ENCODE measurements at places on chromosomes 2 and 18. TPM values are rescaled to one million over a fixed set of nuclear protein-coding genes. Genes with fewer than 3 reads are reported as not detected.

GRCh38 chr2:237353215-237353614, 60.7 kb downstream of the COL6A3 start:
- DNase-seq: no peak

DNA sequence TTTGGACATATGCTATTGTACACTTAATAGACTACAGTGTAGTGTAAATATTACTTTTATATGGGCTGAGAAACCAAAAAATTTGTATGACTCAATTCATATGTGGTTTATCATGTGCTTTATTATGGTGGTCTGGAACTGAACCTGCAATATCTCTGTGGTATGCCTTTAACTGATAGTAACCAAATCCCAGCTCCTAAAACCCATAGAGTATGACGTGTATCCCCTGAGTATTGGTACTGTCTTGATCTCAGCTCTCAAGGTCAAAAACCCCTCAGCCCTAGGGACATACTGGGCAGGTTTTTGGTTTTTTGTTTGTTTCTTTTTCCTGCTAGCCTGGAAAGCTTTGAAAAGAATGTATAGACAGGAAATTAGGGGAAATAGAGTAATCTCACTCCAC, 42.2 kb upstream of the ARHGAP15 start:
- no peak for DNase-seq

DNA sequence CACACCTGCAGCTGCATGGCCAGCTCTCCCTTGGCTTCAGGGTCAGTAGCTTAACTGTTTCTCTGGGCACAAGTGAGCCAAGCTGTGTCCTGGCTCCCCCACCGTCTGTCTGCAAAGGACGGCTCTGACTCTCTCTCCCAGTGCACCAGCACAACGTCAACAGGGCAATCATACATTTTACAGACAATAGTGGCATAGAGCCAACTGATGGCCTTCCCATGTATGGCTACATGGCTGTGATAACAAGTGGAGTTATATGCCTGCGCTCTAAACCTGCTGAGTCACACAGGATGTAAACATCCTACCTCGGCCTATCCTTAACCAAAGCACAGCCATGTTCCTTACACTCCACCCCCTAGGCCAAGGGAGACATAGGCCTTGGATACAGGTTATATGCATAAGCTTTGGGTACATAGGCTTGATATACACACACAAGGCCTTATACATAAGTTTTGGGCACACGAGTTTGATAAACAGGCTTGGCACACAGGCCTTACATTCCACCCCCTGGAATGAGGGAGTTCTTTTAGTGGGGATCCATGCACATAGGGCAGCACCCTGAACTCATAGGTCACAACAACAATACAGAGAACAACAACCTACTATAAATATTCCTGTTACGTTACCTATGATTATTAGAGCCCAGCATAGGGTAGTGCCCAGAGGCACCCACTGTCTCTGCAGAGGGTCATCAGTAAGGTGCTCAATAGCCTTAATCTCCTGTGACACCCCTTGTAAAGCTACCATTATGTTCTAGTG, 17.7 kb downstream of the PHOSPHO2 start:
- no peak for DNase-seq

DNA sequence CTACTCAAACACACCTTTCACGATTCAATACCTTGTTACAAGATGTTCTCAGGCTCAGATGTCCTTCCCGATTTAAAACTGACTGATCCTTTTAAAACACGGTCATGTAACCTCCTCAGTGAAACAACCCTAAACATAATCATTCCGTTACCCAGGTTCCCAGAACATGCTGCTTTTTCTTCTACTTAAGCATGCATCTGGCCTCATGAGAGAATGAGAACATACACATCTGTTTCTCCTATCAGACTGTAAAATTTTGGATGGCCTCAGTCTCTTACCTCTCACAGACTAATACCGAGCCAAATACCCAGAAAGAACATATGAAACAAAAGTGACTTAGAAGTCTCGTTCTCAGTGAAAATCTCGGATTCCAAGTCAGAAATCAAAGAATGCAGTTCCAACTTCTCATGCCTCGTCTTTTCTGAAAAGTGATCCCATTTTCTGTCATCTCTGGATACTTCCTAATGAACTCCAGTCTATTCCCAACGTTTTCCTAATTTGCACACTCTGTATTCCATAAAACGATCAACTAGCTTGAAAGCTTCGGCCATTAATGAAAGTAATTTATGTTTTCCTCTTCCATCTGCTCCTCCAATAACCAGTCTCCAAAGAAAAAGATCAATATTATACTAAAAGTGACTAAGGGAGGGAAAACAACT, 919 bp downstream of the SF3B1 start:
- no peak for DNase-seq

DNA sequence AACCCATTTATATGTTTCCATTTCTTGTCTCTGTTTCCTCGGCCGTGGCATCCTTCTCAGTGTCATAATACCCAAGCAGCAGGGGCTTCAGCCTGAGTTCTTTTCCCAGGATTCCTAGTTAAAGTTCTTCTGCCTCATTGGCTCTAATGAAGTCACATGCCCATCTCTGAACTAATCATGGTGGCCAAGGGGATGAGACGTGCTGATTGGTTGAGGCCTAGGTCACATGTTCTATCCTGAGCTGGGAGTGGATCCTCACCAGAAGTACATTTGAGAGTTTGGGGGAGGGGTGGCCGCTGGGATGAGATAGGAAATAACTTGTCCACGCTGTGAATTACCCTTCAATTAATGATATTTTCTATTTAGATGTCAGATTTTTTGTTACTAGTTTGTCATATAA, 3.8 kb upstream of the UGT1A5 start:
- DNase-seq: no peak

GRCh38 chr2:226580403-226580802, 219.2 kb downstream of the IRS1 start:
- DNase-seq: no peak

GRCh38 chr2:10325278-10326145, 22.8 kb downstream of the HPCAL1 start:
- DNase-seq: no peak

- no peak for DNase-seq
These were observed 443.5 kb downstream of the XIRP2 start for GRCh38 chr2:167331636-167332232.

GRCh38 chr2:202944408-202944807, 32.3 kb downstream of the CARF start:
- no peak for DNase-seq

DNA sequence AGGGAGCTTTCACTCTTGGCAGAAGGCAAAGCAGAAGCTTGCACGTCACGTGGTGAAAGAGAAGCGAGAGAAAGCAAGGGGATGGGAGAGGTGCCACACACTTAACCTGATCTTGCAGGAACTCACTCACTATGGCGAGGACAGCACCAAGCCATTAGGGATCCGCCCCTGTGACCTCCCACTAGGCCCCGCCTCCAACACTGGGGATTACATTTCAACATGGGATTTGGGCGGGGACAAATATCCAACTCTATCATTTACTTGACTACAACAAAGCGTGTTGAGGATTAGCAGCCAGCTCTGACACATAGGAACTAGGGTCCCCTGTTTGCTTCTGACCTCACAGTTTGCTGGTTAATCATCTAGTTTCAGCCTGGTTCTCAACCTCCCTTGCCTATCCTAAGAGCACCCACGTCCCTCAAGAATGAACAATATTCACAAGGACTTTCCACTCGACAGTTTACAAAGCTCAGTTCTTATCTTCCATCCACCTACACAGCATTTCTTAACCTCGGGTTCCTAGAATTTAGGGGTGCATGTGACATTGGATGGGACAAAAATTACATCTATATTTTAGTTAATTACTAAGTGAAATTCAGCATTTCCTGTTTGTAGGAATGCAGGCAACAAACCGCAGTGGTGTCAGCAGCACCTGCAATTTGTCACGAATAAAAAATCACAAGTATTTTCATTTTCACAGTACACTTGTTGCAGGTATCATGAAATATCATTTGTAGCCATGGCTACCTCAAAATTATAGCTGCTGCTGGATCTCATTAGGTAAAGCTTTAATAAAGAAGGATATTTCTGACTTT, 36.0 kb downstream of the LBH start:
- no peak for DNase-seq

DNA sequence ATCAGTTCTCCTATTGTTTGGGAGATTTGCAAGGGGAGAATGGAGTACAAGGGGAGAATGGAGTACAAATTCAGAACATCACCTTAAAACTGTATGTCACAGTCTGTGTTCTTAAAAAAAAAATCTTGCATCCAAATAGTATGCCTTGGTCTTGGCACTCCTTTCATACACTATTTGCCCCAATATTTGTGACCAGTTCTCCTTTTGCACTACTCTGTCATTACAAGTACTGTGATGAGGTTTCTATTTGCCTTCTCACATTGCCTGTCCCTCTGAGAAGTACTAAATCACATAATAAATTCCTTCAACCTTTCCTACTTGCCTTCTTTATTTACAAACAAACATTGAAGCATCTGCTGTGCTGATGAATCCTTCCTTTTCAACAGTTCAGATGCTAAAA, 36.0 kb upstream of the NCK2 start:
- no peak for DNase-seq

GRCh38 chr2:95234286-95234785, 27.0 kb downstream of the ZNF892 start:
- DNase-seq: no peak

DNA sequence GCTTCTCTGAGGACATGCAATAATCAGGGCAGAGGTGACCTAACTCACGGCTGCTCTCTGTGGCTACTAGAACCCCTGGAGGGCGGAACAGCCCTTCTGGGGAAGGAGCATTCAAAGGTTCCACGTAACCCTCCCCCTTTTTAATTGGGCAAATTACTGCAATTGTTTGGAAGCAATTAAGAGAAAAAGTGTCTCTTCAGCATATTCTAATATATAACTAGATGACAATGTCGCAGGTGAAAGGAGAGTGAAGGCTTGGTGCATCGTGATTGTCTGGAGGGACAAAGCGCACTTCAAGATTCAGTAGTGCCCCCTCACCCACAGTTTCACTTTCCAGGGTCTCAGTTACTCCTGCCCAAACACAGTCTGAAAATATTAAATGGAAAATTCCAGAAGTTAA, 720.8 kb downstream of the DCDC2C start:
- DNase-seq: no peak

Gene RAB17
- 3.6 TPM for total RNA-seq

Gene RNU2-63P
- not detected for total RNA-seq

Gene KCNG2
- 0.84 TPM for total RNA-seq

Gene CPO
- total RNA-seq: not detected

Gene POTEJ
- total RNA-seq: not detected

Gene TLX2
- not detected for total RNA-seq

Gene AQP12A
- not detected for total RNA-seq

Gene OTX1
- total RNA-seq: 9.2 TPM

Gene SPEG
- total RNA-seq: 4.9 TPM

Gene ASIC4
- not detected for total RNA-seq

Gene SMYD1
- total RNA-seq: not detected
